ENCODE measurements at places on chromosomes 1 and 21.
A peak's percentile ranks its signal among the peaks of the same experiment; 100 is the strongest.

DNA sequence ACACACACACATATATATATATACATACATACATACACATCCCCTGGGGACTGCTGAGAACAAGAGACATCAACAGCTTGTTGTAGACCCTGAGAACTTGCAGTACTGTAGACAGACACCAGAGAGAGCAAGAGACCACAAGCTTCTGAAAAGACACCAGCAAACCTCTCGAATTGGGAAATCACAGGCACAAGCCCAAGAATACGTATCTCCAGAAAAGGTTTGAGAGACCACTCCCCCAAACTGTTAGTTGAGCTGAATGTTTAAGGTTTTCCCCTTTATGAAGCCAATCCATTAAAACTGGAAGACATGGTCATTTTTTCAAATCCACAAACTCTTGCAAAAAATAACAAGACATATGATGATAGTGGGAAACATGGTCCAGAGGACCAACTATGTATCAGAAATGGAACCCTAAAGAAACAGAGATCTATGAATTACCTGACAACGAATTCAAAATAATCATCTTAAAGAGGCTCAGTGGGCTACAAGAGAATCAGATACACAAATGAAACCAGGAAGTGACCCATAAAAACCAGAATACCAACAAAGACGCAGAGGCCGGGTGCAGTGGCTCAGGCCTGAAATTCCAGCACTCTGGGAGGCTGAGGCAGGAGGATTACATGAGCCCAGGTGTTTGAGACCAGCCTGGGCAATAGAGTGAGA, 45.1 kb downstream of the SLC2A1 start:
- DNase-seq: peak; percentile 65

- no peak for DNase-seq
Measured at GRCh38 chr21:31161157-31161556, 122.9 kb upstream of the KRTAP19-8 start.

- no peak for DNase-seq
Measured at GRCh38 chr1:51328279-51328678, 2.1 kb downstream of the TTC39A start.

DNA sequence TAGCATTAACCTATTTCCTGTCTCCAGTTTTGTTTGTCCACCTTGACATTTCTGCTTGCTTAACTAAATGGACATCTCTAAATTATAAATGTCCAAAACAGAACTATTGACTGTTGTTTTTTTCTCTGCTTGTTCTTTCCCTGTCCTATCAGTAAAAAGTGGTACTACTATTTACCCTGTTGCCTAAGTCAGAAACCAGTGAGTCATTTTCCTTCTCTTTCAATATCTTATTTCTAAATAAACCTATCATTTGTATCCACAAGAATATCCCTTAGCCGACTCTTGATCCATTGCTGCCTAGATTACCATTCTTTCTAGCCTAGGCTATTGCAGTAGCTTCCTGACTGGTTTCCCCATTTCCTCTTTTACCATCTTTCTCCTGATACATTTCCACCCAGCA, 22.5 kb downstream of the MIER1 start:
- DNase-seq: no peak

- DNase-seq: no peak
Measured at GRCh38 chr1:234604495-234605398, 5.2 kb downstream of the IRF2BP2 start.

GRCh38 chr1:111600886-111601386, 18.7 kb upstream of the RAP1A start:
- no peak for DNase-seq

GRCh38 chr1:228370941-228371740, 35.5 kb downstream of the TRIM11 start:
- no peak for DNase-seq

DNA sequence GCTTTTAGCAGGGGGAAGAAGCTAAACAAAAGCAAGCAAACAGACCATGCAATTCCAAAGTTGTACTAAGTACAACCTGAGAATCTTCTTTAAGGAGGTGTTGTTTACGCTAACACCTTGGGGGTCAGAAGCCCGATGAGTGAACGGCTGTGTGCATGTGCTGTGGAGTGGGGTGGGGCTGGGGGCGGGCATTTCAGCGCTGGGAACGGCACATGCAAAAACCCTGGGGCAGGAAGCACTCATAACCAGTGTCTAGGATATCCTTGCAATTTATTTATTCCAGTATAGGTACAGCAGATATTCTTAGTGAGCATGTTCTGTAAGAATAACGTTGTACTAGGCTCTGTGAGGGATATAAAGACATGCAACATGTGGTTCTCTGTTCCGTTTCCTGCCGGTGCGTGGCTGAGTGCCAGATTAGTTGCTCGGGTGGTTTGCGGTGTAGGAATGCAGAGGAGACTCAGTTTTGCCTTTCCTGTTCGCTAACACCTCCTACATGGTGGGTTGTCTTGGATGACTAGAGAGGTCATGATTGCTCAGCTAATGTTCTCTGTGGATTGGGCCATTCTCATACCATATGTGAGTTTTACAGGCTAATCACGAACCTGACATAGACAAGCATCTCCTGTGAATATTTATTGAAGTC, 3.7 kb downstream of the FASLG start:
- no peak for DNase-seq

DNA sequence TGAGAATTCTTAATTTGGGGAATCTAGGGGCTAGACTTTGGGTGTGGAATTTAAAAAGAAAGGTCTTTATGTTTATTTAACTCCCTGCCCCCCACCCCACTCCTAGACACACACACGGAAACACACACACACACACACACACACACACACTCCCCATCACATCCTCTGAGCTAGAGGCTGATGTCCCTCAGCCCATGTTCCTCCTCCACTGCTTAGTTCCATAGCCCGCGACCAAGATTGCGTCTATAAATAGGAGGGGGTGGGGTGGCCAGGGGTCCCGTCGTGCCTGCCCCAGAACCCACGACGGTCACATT, 655 bp upstream of the KIRREL1 start:
- no peak for DNase-seq

- no peak for DNase-seq
Measured at GRCh38 chr21:45147473-45148315, 73.3 kb downstream of the ADARB1 start.

- DNase-seq: no peak
Measured at GRCh38 chr1:21939650-21940374, 2.7 kb upstream of the HSPG2 start.

DNA sequence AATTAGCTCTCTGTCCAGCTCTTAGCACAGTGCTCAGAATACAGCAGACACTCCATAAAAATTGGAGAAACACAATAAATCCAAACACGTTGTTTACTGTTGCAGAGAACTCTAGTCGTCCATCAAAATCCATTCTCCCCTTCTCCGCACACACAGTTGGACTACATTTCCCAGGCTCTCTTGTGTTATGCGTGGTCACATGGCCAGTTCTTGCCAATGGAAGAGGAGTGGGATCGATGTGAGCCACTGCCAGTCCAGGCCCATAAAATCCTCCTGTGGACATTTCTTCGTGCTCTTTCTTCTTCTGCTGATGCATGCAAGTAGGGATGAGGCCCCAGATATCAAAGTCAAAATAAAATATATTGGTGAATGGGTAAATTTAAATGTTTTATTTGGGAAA, 114.3 kb upstream of the FMN2 start:
- DNase-seq: no peak

- DNase-seq: no peak
Measured at GRCh38 chr1:54493608-54494007, 54.4 kb upstream of the ACOT11 start.

DNA sequence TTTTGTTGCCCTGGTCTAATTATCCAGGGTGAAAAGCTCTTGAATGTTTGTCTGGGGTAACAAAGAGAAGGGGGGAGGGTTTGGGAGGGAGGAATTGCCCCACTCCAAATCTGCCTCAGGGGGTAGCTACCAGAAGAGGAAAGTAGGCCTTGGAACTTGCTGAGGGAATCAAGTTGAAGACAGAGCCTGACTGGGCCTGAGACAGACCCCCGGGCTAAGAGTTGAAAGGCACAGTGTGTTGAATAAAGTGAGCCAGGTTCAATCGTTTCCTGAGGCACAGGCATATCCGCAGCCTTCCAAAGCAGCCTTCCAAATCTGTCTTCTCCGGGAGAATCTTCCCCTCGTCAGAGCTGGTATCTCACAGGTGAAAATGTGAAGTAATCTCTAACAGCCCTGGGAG, 96.6 kb downstream of the LRIG2 start:
- DNase-seq: no peak

DNA sequence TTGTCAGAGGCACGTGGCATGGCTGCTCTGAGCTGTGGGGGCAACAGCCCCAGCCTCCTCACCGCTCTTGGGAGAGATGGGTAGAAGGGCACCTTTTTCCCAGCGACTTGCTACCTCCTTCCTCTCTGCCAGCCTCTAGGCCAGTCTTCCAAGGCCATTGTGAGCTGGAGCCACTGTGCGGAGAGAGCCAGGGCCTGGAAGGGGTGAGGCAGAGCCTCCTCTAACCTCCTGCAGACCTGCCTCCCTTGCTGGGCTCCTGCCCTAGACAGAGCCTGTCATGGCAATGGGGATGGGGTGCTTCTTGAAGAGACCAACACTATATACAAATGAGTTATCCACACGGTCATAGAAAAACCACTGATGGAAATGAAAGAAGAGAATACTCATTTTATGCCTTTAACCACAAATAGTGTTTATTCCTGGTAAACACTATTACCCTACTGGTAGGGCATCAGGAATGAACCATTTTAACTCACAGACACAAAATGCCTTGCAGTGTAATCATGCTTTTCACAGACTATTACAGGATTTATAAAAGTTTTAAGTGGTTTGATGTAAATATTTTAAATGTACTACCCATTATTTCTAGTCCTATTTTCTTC, 5.0 kb upstream of the IGFN1 start:
- no peak for DNase-seq

DNA sequence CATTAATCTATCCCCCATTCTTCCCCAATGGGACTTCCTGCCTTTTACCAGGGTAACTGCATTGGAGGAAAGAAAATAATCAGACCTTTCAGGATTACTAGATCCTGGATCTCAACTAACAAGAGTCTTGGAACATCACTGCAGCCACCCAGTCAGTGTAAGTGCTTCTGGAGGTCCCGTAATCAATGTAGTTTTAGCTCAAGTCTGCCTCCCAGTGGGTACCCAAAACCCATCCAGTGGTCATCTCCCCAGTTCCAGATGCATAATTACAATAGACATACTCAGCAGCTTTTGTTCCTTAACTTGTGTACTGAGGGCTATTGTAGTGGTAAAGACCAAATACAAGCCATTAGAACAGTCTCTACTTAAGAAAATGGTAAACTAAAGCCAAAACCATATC, 319.1 kb downstream of the GPATCH2 start:
- peak; percentile 15 for DNase-seq

GRCh38 chr1:224698015-224698451, 81.9 kb downstream of the CNIH3 start:
- no peak for DNase-seq

DNA sequence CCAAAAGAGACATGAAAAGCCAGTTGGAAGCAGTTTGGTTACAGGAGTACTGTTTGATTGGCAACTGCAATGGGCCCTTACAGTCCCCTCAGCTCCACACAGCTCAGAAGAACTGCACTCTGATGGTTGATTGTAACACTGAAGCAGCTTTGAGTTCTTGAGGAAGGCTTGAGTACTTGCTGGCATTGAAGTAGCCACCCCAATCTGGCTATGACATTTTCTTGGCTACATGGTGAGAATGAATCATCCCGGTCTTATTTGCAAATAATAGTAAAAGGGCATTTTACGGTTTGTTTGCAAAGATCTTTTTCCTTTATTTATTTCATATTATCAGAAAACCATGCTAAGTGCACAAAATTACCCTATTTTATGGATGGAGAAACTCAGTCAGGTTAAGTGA, 159.7 kb upstream of the BEND5 start:
- no peak for DNase-seq

DNA sequence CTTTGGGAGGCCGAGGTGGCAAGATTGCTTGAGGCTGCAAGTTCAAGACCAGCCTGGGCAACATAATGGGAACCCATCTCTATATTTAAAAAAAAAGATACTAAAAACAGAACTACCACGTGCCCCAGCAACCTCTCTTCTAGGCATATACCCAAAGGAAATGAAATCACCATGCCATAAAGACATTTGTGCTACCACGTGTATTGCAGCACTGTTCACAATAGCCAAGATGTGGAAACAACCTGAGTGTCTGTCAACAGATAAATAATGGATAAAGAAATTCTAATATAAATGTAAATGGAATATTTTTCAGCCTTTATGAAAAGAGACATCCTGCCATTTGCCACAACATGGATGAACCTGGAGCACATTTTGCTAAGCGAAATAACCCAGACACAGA, 128.6 kb downstream of the PCNX2 start:
- DNase-seq: no peak

DNA sequence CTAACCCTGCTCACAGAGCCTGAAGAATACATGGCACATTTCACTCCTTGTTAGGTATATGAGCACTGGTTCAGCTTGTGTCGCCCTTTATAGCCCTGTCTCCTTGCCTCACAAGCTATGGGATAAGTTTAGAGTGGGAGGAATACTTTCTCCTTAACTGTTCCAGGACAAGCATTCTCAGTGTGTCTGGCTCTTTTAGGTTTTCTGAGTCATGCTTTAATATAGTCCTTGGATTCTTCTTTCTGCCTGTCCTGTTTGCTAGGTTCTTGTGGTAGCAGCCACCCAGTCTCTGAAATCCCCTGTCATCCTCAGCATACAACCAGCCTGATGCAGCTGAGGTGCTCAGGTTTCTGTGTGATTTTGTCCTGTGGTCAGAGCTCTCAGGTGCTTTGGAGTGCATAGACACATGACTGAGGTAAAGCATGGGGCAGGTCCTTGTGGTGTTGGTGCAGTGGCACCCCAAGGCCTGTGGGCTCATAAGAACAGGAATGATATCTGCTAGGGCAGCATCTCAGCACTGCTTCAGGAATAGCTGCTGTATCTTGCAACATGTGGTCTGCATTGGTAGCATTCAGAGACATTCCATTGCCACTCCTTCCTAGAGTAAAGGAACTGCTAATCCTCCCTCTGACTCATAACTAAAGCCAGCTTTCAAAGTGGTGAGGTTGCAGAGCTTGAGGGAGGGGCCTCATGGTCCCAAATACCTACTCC, 14.2 kb upstream of the CASQ2 start:
- no peak for DNase-seq

DNA sequence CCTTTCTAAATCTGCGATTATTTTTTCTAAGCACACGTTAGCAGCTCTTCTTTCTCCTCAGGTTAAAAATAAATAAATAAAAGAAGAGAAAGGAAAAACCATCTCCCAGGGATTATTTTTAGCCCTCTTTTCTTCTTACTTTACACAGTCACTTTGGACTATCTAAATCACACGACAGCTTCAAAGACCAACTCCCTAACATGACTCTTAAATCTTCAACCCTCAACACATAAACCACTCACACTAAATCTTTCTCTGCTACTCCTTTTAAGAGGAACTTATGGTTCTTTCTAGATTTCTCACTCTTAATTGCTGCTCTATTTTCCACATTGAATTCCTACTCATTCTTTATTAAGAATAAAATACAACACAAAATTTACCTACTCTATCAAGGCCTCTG, 1095.0 kb upstream of the B3GALT2 start:
- DNase-seq: no peak
